DMS 273 treated with DMSO at 0.1 percent for 48 hours (cell line): ENCODE measurements at places on chromosomes 7 and 10.

DNA sequence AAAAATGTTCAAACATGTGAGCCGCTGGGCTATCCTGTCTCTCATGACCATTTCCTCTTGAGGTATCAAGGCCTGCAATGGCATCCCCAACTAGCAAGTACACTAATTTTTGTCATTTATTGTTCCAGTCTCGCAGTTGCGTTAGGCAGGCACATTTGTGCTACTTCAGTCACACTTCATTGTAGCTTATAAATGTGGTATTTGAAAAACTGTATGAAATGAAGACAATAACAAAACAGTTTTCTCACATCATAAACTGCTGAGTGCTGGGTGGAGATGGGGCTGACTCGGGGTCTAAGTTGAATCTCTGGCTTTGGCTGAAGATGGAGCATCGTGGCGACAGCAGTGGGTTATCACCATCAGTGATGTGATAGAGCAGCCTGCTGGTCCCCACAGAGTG lies 92.7 kb downstream of the FAM13C start:
- DNase-seq = no peak

- DNase-seq = no peak
Measured at GRCh38 chr10:18409599-18410397, 241.6 kb downstream of the NSUN6 start.

- DNase-seq = no peak
Measured at GRCh38 chr7:5266191-5267028, 16.3 kb upstream of the SLC29A4 start.

GRCh38 chr7:111014079-111014478 lies 76.8 kb upstream of the LRRN3 start:
- DNase-seq = no peak

GRCh38 chr7:50342616-50343114 lies 38.1 kb downstream of the IKZF1 start:
- no peak for DNase-seq

GRCh38 chr10:77351386-77351785 lies 286.2 kb downstream of the KCNMA1 start:
- DNase-seq = no peak

DNA sequence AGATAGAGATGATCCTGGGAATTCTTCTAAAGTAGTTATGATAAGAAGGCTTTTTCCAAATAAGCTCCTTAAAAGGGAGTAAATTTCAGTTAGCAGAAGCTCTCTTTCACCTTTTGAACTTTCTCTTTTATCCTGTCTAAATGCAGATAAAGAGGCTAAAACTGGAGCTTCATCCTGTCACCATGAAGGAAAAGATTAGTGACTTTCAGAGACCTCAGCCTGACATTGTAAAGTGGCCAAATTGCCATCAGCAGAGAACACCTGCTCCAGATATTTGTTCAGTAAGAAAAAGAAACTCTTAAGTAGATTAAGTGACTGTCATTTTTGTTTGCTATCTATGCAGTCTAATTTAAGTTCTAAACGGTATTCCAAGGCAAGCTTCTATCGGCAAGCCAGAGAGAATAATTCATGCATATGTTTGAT lies 18.3 kb downstream of the VWDE start:
- no peak for DNase-seq

GRCh38 chr10:125606414-125607010 lies 76.5 kb downstream of the TEX36 start:
- no peak for DNase-seq

GRCh38 chr10:98380493-98381339 lies 34.3 kb downstream of the PYROXD2 start:
- DNase-seq = no peak
